ENCODE measurements at places on chromosomes 7 and 10. TPM values are rescaled to one million over a fixed set of nuclear protein-coding genes. Genes with fewer than 3 reads are reported as not detected.
A peak's percentile ranks its signal among the peaks of the same experiment; 100 is the strongest.

DNA sequence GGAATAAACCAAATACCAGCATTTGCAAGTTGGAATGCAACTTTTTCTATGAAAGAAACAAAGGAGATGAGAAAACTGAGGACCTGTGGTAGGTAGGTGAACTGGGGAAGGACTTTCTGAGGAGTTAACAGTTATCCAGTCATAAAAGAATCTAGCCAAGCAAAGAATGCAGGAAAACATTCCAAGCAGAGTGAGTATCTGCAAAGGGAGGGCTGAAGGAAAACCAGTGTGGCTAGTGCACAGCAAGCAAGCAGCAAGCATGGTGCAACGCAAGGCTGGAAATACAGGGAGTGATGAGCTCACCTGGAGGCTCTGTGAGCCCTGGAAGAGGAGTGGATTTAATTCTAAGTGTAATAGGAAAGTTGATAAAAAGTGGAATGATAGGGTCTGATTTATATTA is 44.0 kb downstream of the RTKN2 start:
- H3K4me3 ChIP-seq: no peak overlapping the region
- H3K4me1 ChIP-seq: no peaks in the 10 kb centered on the region
- DNase-seq: no peak

DNA sequence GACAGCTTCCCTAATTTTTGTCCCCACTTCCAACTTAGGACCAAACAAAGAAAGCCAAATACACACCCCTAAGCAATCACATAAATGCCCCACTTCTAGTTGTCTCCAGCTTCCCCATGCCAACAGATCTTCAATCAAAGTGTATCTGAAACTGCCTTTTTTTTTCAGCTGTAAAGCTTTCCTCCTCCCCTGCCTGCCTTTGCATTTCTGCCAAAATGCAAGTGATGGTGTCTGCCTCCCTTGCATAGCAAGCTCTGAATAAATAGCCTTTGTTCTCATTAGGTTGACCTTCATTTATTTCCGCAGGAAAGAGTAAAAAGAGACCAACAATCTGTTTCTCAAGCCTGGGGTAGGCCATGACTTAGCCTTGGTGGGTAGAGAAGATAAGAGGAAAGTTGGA is 459.4 kb downstream of the GPAM start:
- H3K4me3 ChIP-seq: no peak overlapping the region
- no peaks in the 10 kb centered on the region for H3K27me3 ChIP-seq
- no peaks in the 10 kb centered on the region for H3K36me3 ChIP-seq
- H3K4me1 ChIP-seq: no peaks in the 10 kb centered on the region
- no peak overlapping the region for H3K27ac ChIP-seq

DNA sequence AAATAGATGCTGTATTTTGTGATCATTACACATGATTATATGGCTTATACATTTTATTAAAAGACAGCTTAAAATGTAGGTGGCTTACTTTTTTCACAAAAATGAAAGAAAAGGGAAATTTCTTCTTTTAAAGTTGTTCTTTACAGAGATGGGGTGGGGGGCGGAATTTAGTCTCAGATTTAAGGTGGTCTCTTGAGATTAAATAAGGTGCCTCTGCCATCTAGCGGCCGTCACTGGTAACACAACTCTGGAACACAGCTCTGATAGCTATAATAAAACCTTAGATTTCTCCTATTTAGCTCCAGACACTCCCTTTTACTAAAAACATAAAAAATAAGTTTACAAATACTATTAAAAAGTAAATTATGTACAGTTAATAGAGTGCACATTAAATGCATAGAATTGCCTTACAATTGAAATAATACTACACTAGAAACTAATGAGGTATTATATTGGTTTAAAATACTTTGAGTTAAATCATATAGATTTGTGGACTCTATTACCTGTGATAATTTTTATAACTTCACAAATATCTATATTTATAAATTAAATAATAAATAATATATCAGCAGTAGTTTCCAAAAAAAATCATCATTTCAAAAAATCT is 210.9 kb downstream of the DGKB start:
- no peak overlapping the region for H3K27ac ChIP-seq
- H3K4me3 ChIP-seq: no peak overlapping the region
- no peak for DNase-seq
- no peaks in the 10 kb centered on the region for H3K27me3 ChIP-seq
- no peaks in the 10 kb centered on the region for H3K4me1 ChIP-seq
- H3K36me3 ChIP-seq: no peaks in the 10 kb centered on the region

DNA sequence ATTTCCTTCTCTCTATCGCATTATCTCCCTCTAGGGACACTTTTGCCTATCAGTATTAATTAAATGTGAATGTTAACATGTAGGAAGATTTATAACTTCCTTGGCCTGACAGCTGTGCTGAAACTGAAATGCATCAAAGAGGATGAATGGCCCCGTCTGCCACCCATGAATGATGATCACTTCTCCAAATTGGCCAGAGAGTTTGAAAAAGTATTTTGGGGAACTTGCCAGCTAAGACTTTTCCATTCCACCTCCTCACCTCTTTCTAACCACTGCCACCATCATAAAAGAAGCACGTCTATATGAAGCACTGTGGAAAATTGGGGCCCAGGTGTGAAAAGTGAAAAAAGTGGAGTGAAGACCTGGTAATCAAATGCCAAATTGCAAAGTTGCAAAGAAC is 25.4 kb upstream of the ST8SIA6 start:
- no peak for DNase-seq
- no peaks in the 10 kb centered on the region for H3K4me1 ChIP-seq
- H3K27ac ChIP-seq: no peak overlapping the region
- no peak overlapping the region for H3K4me3 ChIP-seq
- no peaks in the 10 kb centered on the region for H3K27me3 ChIP-seq

DNA sequence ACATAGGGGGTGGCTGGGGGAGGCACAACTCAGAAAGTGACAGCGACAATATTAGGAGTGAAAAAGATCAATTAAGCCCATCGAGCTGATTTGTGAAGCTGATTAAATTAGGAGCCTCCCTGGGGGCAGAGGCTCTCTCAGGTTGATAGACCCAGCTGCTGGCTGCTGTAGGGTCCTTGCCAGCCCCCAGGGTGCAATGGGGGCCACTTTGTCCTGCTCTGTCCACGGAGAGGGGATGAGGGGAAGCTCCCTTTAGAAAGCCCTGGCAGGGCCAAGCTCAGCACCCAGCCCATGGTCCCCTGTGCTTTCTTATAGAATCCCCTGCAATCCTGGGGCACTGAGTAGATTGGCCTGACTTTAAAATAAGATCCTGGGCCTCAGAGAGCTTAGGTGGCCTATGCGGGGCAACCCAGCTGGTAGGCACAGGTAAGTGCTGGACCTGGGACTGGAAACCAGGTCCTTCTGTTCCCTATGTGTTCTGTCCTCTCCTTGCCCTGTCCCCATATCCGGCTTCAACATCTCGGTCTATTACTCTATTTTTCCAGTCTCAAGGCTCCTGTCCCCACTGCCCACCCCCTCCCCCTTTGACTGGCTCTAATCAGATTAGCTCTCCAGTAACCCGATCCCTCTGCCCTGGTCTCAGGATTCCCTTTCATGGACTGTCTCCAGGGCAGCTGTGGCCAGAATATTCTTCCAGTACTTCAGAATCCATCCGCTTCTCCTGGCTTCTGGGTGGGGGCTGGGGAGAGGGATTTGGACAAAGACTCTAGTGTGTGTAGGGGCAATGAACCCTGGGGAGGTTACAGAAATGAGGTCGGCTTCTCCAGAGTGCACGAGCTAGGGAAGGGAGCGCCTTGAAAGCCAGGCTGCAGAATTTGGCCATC is 259.6 kb downstream of the RPS24 start:
- H3K36me3 ChIP-seq: no peaks in the 10 kb centered on the region
- H3K4me3 ChIP-seq: no peak overlapping the region
- no peak overlapping the region for H3K27ac ChIP-seq
- H3K27me3 ChIP-seq: no peaks in the 10 kb centered on the region

DNA sequence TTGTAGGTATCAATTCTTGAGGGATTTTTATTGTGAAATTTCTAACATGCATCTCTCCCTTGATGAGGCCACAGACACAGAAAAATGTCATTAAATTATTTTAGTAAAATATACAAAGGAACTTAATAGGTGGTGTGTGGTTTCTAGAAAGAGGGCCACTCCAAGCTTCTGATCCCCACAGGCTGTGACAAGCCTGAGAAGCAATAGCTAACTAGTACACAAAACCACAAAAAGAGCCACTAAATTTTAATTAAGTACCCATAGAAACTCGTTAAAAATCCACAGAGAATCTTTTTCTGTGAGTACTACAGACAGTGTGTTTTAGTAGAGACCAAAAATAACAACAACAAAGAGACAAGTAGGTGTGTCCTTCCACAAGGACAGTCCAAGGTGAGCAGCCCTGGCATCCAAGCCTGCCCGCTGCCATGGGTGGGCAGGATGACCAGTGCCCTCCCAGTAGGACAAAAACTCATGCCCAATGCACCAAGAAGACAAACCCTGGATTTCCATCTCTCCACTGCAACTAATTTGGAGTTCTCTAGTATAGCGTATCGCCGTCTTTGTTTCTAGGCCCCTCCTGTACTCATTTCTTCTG is 81.0 kb downstream of the RNF216 start:
- H3K4me1 ChIP-seq: peaks cover 26% of the 10 kb centered on the region
- peaks cover 23% of the 10 kb centered on the region for H3K36me3 ChIP-seq
- no peak overlapping the region for H3K4me3 ChIP-seq
- H3K27me3 ChIP-seq: no peaks in the 10 kb centered on the region
- no peak for DNase-seq

GRCh38 chr10:110269374-110270318 is 35.1 kb downstream of the SMNDC1 start:
- H3K27ac ChIP-seq: peak overlapping the region; percentile 90
- H3K4me3 ChIP-seq: peak overlapping the region; percentile 41
- no peaks in the 10 kb centered on the region for H3K36me3 ChIP-seq
- peak; percentile 69 for DNase-seq
- peaks cover 87% of the 10 kb centered on the region for H3K4me1 ChIP-seq

GRCh38 chr7:101743241-101743994 is 74.0 kb upstream of the CUX1 start:
- H3K27me3 ChIP-seq: no peaks in the 10 kb centered on the region
- peak; percentile 66 for DNase-seq
- peaks cover 8% of the 10 kb centered on the region for H3K4me1 ChIP-seq
- H3K27ac ChIP-seq: no peak overlapping the region

DNA sequence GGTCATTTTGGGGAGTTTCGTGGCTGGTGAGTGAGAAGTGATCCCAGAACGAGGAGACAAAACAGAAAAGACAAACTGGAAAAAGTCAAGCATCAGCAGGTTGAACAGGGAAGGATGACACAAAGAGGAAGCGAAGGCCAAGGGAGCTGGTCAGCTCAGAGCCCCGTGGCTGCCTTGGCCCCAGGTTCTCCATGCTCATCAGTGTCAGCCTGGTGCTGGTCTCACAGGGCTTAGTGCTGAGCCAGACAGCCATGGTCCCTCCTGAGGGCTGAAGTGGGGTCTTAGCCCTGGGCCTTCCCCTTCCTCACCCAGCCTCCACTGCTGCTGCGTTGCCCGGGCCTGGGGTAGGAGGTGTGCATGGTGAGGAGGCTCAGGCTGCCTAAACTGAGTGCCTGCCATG is 183.6 kb downstream of the PFKFB3 start:
- no peaks in the 10 kb centered on the region for H3K27me3 ChIP-seq
- no peak overlapping the region for H3K27ac ChIP-seq
- no peaks in the 10 kb centered on the region for H3K36me3 ChIP-seq
- H3K4me1 ChIP-seq: peaks cover 23% of the 10 kb centered on the region
- no peak for DNase-seq
- H3K4me3 ChIP-seq: no peak overlapping the region

DNA sequence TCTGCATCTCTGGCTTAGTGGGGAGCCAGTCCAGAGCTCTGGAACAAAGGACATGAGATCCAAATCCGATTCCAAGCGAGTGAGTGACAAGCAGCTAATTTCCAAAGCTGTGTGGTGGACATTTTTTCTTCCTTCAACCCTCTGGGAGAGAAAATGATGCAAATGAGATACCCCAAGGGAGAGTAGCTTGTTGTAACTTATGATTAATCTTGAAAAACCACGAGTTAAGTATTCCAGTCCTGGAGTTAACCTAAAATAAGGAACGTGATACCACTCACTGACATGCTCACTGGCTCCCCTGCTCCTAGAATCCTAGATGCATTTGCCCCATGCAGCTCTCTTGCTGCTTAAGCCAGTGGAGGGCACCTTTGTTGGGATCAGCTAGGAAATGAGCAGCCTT is 116.0 kb upstream of the HABP2 start:
- H3K4me3 ChIP-seq: no peak overlapping the region
- no peaks in the 10 kb centered on the region for H3K4me1 ChIP-seq
- H3K27me3 ChIP-seq: no peaks in the 10 kb centered on the region
- no peak for DNase-seq
- no peaks in the 10 kb centered on the region for H3K36me3 ChIP-seq

- DNase-seq: no peak
- no peaks in the 10 kb centered on the region for H3K27me3 ChIP-seq
- H3K27ac ChIP-seq: no peak overlapping the region
Observed at GRCh38 chr7:83096065-83096580, 66.6 kb downstream of the PCLO start.

- H3K4me1 ChIP-seq: no peaks in the 10 kb centered on the region
- H3K4me3 ChIP-seq: no peak overlapping the region
- DNase-seq: no peak
Observed at GRCh38 chr7:77453531-77453930, 37.4 kb upstream of the GSAP start.

DNA sequence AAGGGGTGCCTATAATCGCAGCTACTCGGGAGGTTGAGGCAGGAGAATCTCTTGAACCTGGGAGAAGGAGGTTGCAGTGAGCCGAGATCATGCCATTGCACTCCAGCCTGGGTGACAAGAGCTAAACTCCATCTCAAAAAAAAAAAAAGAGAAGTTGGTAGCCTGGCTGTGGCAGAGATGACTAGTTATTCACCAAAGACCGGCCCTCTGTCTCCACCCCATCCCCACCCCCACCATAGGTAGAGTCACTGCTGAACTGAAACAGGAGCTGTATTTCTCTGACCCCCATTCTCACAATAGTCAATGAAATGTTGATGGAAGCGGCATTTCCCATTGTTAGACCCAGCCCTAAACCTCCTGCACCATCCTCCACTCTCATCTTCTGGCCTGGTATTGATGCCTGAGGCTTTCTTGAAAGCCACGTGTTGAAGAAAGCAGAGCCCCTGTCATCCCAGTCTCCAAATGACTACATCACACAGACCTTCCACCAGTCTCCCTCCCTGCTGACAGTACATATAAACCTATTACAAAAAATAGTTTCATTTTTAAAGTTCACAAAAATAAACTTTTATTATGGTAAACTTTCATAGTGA is 9.4 kb upstream of the PIK3CG start:
- H3K27me3 ChIP-seq: no peaks in the 10 kb centered on the region
- no peak overlapping the region for H3K4me3 ChIP-seq
- H3K36me3 ChIP-seq: no peaks in the 10 kb centered on the region
- no peaks in the 10 kb centered on the region for H3K4me1 ChIP-seq
- no peak overlapping the region for H3K27ac ChIP-seq
- no peak for DNase-seq

NOS3 gene
- 185 TPM for total RNA-seq

GIMAP8 gene
- total RNA-seq: 28.3 TPM

ING3 gene
- total RNA-seq: 6.8 TPM

BRI3 gene
- 61.6 TPM for total RNA-seq

VWA2 gene
- not detected for total RNA-seq

MACROH2A2 gene
- 8.2 TPM for total RNA-seq

APBB1IP gene
- total RNA-seq: not detected

FOXI2 gene
- total RNA-seq: not detected

TFR2 gene
- not detected for total RNA-seq
